ENCODE measurements at places on chromosomes 7 and 10.

DNA sequence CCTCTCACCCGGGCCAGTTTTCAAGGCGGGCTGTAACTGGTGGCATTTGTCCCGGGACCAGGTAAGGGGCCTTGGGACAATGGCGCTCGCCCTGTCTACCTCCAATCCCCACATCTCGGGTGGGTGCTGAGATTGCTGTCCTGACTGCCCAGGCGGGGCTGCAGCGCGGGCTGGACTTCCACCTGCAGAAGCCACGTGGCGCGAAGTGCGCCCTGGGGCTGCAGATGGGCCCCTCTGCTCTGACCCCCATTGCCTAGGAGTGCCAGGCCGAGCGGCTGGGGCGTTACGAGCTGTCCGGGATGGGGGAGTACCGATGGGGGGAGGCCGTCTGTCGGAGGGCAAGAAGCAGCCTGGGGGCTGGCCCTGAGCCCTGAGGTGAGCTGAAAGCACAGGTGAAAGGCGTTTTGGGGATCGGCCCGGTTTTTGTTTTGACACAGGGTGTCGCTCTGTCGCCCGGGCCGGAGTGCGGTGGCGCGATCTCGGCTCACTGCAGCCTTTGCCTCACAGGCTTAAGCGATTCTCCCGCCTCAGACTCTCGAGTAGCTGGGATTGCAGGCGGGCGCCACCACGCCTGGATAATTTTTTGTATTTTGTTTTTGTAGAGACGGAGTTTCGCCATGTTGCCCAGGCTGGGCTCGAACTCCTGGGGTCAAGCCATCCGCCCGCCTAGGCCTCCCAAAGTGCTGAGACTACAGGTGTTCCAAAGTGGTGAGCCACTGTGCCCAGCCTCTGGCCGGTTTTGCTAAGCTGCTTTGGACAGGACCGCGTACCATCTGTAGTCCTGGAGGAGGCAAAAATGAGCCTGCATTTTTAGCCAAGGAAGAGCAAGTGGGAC, at the start of gene SFXN2:
Gene SFXN2, plus strand, starts transcription at position 16 of the 835 bp plus-strand sequence. CDS start 12,001 bp downstream, outside the sequence.
- no peak for DNase-seq

DNA sequence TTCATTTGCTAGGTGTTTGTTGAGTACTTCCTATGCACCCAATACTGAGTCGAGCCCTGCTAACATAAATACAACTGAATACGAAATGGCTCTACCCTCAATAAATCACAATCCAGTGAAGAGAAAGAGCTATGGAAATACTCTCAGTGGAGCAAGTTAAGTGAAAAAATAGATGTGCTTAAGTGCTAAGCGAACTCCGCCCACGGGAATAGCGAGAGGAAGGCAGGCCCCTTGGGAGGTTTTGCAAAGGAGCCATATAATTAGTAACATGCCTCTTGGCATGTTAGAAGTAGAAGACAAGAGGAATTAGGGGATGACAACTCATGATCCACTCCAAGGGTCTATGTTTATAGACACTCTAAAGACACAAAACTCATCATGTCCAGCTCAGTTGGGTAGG, 42.8 kb upstream of the TSPAN33 start:
- no peak for DNase-seq

GRCh38 chr7:25216837-25217236, 11.4 kb downstream of the NPVF start:
- no peak for DNase-seq

GRCh38 chr7:87876869-87877234, 559 bp downstream of the DBF4 start:
- DNase-seq = peak; percentile 14

DNA sequence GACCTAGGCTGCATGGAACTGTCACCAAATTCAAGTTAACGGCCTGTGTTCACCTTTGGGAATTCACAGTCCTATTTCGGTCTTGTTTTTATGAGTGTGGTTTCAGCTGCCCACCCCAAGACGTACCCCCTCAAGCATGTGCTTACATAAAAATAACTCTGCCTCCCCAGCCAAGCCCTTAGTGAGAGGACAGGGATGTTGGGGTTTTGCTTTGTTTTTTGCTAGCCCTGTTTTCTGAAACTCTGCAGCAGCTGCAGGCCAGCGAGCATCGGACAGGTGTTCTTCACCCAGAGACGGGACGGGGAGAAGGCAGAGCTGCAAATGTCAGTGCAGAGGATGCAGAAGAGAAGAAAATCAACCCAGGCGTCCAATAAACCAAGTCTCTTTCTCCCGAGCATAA, 13.5 kb downstream of the CHST15 start:
- no peak for DNase-seq

GRCh38 chr7:54664235-54665228, 94.5 kb downstream of the SEC61G start:
- no peak for DNase-seq

DNA sequence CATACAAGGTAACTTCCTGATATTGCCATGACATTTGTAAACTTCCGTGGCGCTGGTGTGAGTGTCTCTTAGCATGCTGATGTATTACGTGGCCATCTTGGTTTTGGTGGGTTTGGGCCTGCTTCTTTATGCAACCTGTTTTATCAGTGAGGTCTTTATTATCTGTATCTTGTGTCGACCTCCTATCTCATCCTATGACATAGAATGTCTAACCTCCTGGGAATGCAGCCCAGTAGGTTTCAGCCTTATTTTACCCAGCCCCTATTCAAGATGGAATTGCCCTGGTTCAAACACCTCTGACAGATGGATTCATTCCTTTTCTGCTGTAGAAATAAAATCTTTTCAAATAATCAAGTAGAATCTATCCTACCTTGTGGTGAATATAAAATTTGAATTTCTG, 23.0 kb upstream of the GPR141 start:
- DNase-seq = no peak

- no peak for DNase-seq
Measured at GRCh38 chr10:26357203-26357602, 80.9 kb upstream of the APBB1IP start.

GRCh38 chr7:30187513-30187912, 52.7 kb downstream of the MTURN start:
- DNase-seq = no peak

DNA sequence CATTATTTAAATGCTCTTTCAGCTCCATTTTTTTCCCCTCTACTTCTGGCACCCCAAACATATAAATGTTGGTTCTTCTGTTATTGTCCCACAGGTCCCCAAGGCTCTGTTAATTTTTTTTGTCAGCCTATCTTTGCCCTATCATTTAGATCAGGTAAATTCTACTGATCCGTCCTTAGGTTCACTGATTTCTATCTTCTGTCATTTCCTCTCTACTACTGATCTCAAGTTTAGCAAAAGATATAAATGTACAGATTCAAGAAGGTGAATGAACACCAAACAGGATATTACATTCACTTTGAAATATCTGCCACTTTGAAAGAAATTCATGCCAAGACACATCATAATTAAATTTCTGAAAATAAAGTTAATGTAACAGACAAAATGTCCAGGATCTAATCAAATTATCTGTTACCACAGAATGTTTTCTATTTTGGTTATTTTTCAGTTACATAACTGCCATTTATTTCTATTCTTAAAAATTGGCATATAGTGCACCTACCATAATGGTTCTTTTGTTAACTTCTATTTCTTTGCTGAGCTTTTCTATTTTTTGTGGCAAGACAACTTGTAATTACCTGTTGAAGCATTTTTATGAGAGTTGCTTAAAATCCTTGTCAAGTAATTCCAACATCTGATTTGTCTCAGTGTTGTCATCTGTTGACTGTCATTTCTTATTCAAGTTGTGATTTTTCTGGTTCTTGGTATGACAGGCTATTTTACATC, 12.1 kb upstream of the CUBN start:
- DNase-seq = no peak

GRCh38 chr7:76202666-76203030, 952 bp downstream of the SRRM3 start:
- DNase-seq = no peak

- no peak for DNase-seq
Measured at GRCh38 chr7:31633894-31634494, 53.0 kb upstream of the PPP1R17 start.

DNA sequence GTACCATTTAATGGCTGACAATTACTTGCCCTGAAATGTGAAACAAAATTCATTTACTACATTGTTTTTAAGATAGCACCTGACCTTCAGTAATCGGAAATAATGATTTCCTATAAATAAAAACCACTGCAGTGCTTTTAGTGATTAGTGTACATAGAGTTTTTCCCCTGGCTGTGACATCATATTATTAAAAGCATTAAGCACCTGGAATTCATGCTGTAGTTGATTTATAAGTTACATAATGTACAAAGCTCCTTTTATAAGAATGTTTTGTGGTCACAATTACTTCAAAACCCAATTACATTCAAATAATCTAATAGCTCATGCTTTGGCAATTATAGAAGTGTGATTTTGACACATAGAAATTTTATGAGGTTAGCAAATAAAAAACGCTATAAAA, 44.3 kb upstream of the EIF4H start:
- DNase-seq = no peak

GRCh38 chr7:98297626-98298286, 16.3 kb downstream of the BRI3 start:
- DNase-seq = no peak

GRCh38 chr10:4174197-4174596, 389.2 kb upstream of the KLF6 start:
- no peak for DNase-seq

- DNase-seq = no peak
Measured at GRCh38 chr7:8205031-8205387, 57.0 kb downstream of the ICA1 start.

- DNase-seq = peak; percentile 96
Measured at GRCh38 chr7:7182156-7183060, at the start of gene C1GALT1. Gene C1GALT1, plus strand, starts transcription at chr7:7182544. Its CDS starts 51,776 bp downstream, at chr7:7234320.

- no peak for DNase-seq
Measured at GRCh38 chr10:71946700-71947099, 17.5 kb upstream of the CHST3 start.

DNA sequence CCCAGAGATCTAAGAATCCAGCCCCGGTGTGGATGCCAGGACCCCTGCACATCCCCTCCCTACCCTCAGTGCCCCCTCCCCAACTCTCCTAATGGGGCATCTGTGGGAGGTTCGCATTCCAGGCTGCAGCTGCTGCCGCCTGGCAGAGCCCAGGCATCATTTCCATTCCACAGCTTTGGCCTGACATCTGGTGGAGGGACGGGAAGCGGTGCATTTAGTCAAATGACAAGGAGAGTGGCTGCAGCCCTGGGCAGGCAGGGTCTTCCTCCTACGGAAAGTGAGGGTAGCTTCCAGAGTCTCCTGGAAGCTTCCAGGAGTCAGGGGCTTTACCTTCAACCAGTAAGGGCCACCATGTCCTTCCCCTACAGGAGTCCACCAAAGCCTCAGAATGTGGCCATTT, 30.8 kb downstream of the PRLHR start:
- no peak for DNase-seq

DNA sequence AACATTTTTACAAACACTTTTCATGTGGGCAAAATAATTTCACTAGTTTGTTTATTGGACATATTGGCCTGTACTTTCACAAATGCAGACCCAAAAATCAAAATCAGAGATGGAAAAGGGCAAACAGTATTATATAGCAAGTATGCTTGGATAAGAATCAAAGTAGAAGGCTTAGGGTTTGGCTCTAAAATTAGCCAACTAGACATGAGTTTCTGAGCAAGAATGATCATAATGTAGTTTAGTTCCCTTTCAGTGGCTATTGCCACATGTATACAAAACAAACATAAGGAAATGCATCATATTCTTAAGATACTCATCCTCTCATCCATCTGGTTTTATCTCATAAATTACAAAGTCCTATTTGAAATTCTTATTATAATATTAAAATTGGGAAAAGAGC, 132.5 kb downstream of the IMMP2L start:
- no peak for DNase-seq

DNA sequence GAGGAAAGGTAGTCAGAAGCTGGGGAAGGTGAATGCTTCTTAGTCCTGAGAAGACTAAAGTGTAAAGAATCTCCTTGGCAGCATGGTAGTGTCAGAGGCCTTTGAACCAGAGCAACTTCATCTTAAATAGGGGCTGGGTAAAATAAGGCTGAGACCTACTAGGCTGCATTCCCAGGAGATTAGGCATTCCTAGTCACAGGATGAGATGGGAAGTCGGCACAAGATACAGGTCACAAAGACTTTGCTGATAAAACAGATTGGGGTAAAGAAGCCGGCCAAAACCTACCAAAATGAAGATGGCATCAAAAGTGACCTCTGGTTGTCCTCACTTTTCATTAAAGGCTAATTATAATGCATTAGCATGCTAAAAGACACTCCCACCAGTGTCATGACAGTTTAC, 351.6 kb downstream of the LRRTM3 start:
- DNase-seq = no peak

DNA sequence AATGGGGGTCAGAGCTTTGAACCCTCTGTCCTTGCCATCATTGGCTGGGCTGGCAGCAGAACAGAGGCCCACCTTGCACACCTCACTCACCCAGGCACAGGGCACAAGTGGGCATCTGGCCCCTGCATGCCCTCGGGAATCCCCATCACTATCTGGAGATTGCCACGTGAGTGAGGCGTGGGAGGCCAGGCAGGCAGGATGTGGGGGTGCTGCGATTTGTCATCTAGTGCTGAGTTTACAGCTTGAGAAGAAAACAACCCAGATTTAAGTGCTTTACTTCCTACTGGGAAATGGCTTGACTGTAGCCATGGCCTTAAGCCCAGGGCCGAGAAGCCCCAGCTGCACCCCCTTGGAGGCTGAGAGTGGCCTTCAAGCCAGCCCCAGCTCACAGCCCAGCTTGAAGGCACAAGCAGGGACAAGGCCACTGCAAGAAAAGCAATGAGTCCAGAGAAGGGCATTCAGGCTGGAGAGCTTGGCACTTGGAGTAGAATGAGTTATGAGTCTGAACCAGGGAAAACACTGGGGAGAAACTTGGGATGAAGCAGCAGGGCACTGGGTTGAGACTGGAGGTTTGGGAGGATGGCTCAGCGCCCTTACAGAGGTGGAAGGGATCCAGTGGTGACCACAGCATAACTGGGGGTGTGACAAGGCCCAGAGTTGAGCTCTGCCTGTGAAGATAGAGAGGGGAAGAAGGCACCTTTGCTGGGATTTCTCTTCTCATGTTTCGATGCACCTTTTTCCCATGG, 123.0 kb downstream of the CXCL12 start:
- no peak for DNase-seq

GRCh38 chr7:4845740-4846142, 16.1 kb downstream of the PAPOLB start:
- DNase-seq = no peak

GRCh38 chr7:2043316-2044039, 189.3 kb downstream of the MAD1L1 start:
- no peak for DNase-seq

DNA sequence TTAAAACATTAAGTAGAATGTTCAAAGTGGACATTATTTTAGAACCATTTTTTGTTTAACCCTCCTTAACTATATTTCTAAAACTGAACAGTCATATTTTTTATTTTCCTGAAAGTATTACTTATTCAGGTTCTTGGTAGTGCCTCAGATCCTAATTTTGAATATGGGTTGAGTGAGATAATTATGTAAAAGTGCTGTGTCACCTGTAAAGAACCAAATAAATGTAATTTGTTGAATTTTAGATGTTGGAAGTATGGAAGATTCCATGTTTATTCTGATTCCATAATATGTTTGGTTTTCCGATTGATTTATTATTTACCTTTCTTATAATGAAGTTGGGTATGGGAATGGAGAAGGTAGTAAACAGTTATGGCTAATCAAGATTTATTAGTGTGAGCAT, 61.4 kb downstream of the LUC7L2 start:
- DNase-seq = no peak

GRCh38 chr7:101767544-101767943, 49.9 kb upstream of the CUX1 start:
- DNase-seq = no peak
